ENCODE measurements at places on chromosomes 7 and 10.
A peak's percentile ranks its signal among the peaks of the same experiment; 100 is the strongest.

DNA sequence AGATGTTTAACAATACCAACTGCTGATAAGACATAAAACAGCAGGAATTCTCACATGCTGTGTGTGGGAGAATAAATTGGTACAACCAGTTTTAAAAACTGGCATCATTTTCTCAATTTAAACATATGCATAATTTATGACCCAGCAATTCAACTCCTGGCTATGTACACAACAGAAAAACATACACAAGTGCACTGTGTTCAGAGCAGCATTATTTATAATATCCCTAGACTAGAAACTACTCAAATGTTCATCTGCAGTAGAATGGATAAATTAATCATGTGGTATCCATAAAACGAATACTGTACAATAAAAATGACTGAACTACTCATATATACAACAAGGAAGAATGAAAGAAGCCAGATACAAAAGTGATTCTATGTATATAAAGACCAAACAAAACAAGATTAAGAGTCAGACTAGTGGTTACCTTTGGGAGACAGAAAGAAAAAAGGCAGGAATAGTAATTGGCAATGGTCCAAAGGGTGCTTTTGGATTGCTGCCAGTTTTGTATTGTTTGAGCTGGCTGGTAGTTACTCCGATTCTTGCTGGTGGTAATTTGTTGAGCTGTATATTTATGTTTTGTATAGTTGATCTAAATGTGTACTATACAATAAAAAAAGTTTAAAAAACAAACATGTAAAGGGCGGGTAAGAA, 306.0 kb downstream of the TFEC start:
- DNase-seq: peak; percentile 16

DNA sequence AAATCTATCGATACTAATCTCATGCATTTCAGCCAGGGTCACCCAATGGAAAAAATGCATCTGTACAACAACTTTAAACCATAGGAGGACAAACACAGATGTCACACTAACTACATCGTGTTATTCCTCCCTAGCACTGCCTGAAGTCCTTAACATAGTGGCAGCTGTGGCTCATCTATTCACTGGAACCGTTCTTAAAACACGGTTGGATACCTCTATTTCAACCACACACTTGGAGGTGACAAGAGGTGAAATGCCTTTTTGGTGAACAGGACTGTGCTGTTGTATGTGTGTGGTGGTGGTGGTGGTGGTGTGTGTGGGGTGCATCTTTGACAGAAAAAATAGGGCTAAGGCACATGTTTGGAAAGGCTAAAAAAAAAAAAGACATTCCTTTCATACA, 93.1 kb downstream of the NRP1 start:
- DNase-seq: peak; percentile 74

- peak; percentile 13 for DNase-seq
Measured at GRCh38 chr10:5168897-5169420, 16.0 kb downstream of the AKR1C8 start.

GRCh38 chr7:117364339-117365080, 41.7 kb upstream of the WNT2 start:
- no peak for DNase-seq

GRCh38 chr10:114173603-114173920, 441 bp downstream of the CCDC186 start:
- no peak for DNase-seq

DNA sequence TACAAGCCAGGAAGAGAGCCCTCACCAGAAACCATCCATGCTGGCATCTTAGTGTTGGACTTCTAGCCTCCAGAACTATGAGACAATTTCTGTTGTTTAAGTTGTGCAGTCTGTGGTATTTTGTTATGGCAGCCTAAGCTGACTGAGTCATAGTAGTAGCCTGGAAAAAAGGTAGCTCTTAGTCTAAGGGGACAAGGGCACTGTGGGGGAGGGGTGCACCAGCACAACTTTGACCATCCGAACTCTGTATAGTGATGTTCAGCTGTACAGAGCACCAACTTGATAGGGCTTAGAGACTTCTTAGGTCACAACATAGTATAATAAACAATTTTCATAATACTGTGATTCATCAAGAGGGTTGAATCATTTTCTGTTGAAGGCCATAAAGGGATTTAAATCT, 14.3 kb downstream of the EIF4EBP2 start:
- peak; percentile 47 for DNase-seq

- DNase-seq: no peak
Measured at GRCh38 chr10:82814635-82815034, 939.6 kb downstream of the NRG3 start.

DNA sequence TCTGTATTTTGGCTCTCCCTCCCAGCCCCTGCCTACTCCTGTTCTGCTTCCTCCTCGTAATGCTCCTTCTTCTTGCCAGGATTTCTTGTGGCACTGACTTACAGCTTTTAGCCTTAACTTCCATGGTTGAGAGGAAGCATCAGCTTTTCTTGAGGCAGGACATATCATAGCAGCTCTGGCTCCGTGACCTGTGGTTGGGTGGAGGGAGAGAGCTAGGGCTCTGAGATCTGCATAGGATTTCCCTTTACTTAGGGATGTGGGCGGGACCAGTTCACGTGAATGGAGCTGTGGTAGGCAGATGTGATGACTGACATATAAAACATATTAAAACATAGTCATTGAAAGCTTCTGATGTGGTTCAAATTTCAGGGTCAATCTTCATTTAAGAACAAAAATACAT, 10.6 kb upstream of the RAB11FIP2 start:
- DNase-seq: no peak

DNA sequence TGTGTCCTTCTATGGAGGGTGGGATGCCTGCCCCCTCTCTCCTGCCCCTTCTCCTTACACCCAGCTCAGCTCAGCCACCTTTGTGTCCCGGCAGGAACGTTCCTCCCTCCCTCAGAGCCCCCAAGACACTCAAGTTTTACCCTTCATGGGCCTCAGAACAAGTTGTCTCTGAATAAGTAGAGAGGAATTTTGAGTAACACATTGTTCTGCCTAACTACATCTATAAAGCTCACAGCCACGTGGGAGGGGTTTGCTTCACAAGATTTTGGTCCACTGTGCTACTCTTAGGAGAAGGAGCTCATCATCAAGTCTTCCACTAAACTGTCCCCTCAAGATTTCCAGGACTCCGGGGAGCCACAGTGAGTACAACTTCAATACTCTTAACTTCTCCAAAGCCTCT, 51.6 kb upstream of the ZNF32 start:
- DNase-seq: no peak

Measured in kidney tubule cell (primary cell).